ENCODE measurements at places on chromosomes 3 and 15.

DNA sequence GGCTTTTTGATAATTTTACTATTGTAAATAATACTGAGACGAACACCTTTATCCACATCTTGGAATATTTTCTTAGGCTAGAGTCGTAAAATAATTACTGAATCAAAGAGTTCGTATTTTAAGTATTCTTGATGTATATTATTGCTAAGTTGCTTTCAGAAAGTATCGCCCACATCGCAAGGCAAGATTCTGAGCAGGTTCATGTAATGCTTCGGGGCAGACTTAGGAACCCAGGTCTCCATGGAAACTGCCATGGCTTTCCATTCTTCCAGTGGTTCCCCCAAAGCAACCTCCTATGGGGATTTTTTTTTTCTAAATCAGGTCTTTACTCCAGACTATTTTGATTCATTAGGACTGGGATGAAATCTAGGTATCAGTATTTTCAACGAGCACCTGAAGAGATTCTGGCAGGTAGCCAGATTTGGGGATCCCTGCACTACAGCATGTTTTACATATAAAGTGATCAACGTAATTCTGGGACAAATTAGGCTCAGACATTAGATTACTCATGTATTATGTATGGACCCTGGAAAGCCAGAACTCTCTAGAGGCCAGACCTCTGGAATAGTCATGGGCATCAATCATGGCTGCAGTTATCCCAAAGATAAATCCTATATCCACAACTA, 86.5 kb downstream of the B3GNT5 start:
- DNase-seq, result no peak

- no peak for DNase-seq
Observed at GRCh38 chr15:79233236-79233635, 49.3 kb upstream of the ANKRD34C start.

DNA sequence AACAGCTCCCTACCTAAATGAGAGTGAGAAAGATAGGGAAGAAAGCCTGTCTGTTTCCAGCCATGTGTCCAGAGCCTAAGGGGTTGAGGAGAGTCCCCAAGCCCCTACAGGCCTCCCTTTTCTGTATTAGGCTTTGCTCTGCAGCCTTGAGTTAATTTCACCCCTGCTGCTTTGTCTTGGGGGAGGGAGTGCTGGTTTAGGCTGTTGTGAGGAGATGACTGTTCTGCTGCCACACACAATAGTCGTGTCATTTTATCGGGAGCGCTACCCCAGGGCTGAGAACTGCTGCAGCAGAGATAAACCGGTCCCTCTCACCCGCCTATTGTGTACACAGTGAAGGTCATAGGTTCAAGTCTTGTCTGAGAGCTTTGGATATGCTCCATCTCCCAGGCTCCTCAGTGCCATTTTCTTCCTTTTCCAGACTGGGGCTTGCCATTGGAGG, 1.4 kb downstream of the ZNF609 start:
- DNase-seq, result no peak

DNA sequence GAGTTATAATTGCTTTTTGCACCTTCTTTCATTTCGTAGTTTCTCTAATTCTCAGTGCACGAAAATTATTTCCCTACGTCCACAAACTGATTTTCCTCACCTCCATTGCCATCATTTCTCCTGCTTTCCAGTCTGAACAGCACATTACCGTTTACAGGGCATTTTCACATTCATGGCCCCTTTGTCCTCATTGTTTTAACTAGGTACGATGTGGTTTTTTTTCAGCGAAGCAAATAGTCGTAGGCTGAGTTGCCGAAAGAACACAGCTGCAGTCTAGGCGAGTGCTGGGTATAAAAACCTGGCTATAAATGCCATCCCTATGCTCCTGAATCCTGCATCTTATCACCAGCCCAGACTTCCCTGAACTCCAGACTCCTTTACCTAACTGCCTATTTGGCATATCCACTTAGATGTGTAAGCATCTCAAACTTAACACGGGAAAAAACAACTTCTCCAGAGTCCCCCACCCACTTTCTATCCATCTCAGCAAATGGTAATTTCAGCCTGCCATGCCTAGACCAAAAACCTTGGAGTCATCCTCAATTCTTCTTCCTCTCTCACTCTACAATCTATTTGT, 691 bp upstream of the FSIP1 start:
- DNase-seq, result no peak

DNA sequence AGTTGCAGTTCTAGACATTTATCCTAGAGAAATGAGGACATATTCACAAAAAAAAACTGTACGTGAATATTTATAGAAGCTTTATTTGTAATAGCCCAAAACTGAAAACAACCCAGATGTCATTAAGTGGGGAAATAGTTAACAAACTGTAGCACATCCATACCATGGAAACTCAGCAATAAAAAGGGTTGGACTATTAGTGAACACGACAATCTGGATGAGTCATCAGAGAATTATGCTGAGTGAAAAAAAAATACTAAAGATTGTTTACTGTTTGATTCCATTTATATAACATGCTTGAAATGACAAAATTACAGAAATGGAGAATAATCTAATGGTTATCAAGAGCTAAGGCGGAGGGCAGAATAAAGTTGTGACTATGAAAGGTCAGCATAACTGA, 59.5 kb downstream of the CPA3 start:
- no peak for DNase-seq

GRCh38 chr3:150454085-150454484, 46.0 kb downstream of the TSC22D2 start:
- no peak for DNase-seq

DNA sequence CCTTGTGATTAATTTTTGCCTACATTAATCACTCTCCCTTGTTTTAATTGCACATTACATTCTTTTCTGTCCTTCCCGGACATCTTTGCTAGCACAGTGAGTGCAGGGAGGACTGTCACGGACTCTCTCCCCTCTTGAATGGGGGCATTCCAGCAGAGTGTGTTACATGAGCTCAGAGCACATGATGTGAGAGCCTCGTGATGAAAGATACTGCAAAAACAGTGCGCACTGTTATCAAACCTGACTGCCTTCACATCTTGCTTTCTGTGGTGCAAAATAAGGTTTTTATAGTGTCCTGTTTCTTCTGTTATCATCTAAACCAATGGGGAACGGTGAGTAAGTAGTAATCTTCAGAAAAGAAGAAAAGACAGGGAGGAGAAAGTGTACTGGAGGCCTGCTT, 167.5 kb downstream of the PGPEP1L start:
- DNase-seq, result no peak

- DNase-seq, result no peak
Observed at GRCh38 chr3:108004647-108005046, 86.2 kb downstream of the CD47 start.

- DNase-seq, result no peak
Observed at GRCh38 chr15:87672309-87673288, 583.9 kb downstream of the NTRK3 start.

DNA sequence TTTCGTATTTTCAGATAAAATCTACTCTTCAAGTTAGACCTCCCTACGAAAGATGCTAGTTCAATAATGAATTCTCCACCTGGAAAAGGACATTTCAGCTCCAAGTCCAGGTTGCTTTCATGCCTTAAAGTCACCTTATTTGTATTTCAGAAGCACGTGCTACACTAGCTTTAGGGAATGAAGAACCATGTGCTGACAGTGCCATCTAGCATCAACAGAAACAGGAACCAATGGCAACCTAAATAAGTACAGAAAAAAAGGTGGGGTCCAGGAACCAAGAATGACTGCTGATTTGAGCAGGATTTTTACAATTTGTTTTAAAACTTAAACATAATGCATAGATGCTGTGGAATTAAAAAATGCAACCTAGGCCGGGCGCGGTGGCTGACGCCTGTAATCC, 77.6 kb upstream of the SNRPN start:
- no peak for DNase-seq

GRCh38 chr3:68958932-68959331, 26.6 kb upstream of the TAFA4 start:
- DNase-seq, result no peak

- DNase-seq, result no peak
Observed at GRCh38 chr3:98735761-98736269, 27.3 kb upstream of the ST3GAL6 start.

- DNase-seq, result no peak
Observed at GRCh38 chr15:53837263-53837662, 77.8 kb upstream of the WDR72 start.

- DNase-seq, result no peak
Observed at GRCh38 chr15:58010983-58011382, 54.5 kb downstream of the ALDH1A2 start.

DNA sequence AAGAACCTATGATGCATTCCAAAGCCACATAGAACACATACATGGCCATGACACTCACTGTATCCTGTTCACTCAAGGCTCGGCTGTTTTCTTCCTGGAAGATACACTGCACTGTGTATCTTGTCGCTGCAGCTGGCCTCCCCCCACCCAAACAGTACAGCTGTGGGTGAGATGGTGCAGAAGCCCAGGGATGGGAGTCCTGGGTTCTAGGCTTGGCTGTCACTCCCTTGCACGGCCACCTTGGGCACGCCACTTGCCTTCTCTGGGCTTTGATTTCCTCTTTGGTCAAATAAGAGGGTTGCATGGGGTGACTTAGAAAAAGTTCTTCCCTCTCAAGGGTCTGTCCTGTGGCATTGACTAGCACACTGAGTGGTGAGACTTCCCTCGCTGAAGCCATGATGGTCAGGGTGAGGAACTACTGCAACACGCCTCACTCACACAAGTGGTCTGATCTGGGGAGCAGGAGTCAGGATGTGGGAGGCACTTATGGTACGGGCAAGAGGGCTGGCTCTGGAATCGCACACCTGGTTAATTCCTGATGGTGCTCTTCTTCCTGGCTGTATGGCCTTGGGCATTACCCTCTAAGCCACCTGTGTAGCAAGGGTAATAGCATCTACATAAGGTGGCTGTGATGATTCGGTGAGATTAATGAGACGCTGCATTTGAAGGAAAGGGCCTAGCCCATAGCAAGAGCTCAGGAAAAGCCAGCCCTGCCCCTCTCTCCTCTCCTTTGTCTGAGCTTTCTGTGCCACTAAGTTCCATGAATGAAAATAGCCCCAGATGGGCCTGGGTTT, 44.0 kb downstream of the ANP32A start:
- no peak for DNase-seq

GRCh38 chr3:17752876-17753631, 10.6 kb upstream of the TBC1D5 start:
- no peak for DNase-seq

DNA sequence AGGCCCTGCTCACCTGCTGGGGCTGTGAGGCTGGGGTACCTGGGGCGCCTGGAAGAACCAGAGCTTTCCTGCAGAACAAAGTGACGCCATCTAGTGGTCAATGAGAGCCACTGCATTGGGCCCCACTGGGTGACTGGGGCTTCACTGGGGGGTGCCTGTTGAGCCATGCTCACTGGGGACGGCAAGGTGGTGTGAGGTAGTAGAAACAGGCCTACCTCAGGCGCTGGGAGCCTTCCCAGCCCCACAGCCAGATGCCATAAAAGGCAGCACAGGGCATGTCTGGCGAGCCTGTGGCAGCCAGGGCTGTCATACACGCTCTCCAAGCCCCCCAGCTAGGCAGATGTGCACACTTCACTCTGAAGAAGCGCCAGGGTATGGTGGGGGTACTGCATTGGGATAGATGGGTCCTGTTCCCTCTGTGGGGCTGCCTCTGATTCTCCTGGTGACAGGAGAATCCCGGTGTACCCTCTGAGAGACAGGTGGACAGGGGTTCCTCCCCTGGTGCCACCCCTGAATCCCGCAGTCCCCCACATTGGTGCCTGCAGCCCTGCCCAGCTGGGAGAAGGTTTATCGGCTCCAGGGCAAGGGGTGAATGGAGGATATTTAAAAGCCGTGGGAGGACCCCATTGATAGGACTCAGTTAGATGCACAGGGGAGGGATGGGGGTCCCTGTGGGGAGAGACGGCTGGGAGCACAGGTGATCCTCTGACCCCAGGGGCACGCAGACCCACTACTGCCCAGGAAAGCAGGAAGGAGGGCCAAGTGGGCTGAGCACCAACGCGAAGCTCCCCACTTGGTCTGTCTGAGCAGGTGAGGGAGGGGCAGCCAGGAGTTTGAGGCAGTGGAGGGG, 178.8 kb downstream of the NSMCE3 start:
- DNase-seq, result no peak

GRCh38 chr3:140290105-140290504, 355.1 kb downstream of the CLSTN2 start:
- no peak for DNase-seq

DNA sequence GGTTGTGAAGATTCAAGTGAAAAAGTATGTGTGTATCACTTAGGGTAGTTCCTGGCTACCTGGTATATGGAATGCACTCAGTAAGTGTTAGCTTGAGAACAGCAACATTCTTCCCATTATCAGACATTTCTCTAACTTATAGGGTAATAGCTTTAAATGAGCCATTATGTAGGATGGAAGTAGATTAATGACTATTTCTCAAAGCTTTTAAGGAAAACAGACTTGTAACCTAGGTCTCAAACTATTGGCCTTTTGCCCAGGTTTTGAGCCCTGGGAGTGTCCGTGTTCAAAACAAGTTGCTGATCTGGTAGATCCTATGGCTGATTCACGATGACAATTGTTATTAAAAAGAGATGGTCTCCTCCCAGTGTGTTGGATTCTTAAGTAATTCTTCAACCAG, 129.1 kb upstream of the UMPS start:
- DNase-seq, result no peak

- DNase-seq, result no peak
Observed at GRCh38 chr3:189790658-189791057, 159.5 kb downstream of the TP63 start.

DNA sequence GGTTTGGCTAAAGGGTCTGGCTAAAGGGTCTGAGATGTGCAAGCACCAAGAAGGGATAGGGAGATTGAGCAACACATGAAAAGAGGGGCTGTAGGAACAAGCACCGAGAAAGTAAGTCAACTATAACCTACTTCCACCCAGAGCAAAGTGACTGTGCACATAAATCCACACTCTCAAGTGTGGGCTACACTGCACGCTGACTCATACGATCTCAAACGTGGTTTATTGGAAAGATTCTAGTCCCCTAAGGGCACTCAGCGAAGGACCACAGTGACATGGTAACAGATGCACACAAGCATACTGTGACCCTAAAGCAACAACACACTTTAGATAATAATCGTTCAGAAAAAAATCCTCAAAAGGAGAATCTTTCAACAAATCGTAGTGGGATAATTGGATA, 48.0 kb downstream of the EHHADH start:
- DNase-seq, result no peak

DNA sequence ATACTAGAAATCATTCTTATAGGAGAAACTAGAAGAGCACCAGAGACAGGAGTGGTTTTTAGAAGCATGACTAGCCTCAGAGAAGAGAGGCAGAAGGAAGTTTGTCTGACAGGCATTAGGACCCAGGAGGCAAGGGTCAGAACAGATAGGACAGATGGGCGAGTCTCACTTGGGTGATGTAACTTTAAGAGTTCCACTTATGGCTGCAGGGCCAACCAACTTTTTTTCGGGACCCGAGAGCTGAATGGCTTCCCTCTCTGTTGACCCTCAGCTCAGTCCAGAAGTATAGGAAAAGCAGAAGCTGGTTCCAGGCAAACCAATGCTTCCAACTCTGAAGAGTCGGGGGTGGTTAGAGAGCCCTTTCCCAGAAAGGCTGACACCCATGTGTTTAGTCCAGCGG, 136.6 kb upstream of the SETMAR start:
- DNase-seq, result no peak
